ENCODE measurements at places on chromosomes 1 and 21.

DNA sequence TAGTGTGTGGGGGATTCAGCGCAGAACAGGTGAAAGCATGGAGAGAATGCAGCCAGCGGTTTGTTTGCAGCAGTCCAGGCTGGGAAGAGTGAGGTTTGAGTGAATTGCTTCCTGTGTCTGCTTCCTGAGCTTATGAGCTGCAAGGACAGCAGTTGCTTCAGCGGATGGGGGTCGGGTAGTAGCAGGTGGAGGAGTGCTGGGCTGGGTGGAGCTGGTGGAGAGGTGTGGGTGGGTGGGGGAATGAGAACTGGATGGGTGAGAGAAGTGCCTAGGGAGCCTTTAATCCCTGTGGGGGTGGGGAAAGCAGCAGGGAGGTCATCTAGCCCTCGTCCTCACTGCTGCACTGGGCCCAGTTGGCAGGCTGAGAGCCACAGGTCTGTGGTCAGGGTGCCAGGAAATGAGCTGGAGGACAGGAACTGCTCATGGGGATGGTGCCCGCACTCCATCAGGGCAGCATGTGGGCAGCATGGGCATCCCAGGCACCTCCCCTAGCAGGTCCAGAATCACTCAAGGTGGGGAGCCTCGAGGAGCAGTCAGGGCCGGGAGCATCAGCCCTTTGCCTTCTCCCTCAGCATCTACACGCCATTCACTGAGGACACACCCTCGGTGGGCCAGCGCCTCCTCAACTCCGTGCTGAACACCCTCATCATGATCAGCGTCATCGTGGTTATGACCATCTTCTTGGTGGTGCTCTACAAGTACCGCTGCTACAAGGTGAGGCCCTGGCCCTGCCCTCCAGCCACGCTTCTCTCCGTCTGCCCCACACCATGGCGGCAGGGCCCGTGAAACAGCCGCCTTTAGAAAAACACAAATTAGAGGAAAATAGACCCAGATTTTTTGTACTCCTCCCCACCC is 14.8 kb downstream of the PSEN2 start:
- no peak for DNase-seq

- DNase-seq: no peak
These were observed 765.6 kb upstream of the B3GALT2 start for GRCh38 chr1:193951984-193952383.

GRCh38 chr1:94697839-94698238 is 122.3 kb upstream of the SLC44A3 start:
- no peak for DNase-seq

GRCh38 chr1:102836991-102837390 is 271.3 kb downstream of the COL11A1 start:
- DNase-seq: no peak

- DNase-seq: no peak
These were observed 34.6 kb upstream of the GRIK3 start for GRCh38 chr1:37068897-37069296.

DNA sequence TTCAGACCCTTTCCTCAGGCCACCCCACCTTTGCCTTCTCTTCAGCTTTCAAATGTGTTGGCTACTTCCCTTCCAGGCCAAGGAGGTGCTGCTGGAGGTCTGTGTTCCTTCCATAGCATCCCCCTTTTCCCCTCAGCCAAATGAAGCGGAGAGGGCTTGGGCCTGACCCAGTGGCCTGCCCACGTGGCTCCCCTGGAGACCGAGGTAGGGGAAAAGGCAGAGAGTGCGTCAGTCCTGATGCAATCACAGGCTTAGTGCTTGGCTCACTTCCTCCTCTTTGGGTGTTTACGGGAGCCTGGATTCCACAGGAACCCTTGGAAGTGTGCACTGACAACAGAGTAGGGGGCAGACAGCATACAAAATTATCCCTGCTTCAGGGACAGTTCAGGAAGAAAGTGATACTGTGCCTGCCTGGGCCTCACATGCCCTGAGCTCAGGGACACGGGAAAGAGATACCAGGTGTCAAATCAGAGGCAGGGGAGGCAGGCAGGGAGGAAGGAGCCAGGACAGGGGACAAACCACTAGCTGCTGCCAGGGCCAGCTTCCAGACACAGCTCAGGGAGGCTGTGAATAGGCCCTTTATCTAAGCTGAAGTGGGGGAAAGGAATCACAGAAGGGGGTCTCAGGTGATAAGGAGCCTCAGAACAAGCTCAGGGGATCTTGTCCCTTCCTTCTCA is 16.6 kb upstream of the PTP4A2 start:
- no peak for DNase-seq

GRCh38 chr1:30447080-30447479 is 276.3 kb downstream of the MATN1 start:
- DNase-seq: no peak

DNA sequence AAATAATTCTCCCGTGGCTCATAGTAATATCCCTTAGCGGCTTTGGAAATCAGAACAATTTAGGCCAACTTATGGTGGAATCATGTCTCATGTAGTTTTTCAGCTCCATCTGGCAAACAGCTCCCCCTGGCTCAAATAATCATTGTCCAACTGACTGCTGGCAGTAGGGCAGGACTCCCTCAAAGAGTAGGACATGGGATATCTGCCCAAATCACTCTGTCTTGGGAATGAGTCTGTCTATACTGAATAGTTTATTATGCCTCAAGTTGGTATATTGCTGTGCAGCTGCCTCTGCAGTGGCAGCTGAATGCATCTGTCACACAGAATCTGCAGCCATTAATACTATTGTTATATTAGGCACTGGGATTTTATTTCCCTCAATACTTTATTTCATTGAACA is 255.7 kb downstream of the COL11A1 start:
- no peak for DNase-seq

GRCh38 chr1:91774520-91775203 is 111.3 kb downstream of the TGFBR3 start:
- no peak for DNase-seq

GRCh38 chr1:201501812-201502510 is 5.0 kb downstream of the CSRP1 start:
- DNase-seq: no peak

DNA sequence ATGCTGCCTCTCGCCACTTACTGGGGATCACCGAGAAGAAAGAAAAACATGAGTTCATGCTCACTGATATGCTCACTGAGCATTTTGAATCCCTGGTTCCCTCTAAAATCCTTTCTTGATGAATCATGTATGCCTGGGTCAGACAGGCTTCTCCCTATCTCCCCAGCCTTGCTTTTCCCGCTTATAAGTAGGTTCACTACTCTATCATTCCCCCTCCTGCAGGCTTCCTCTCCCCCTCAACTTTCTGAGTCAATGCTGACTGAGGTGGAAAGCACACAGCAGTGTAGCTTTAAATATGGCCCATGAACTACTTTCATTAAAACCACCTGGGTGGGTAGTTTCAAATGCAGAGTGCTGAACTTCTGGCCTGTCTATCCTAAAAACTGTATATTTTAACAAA is 41.7 kb downstream of the FMO4 start:
- no peak for DNase-seq

DNA sequence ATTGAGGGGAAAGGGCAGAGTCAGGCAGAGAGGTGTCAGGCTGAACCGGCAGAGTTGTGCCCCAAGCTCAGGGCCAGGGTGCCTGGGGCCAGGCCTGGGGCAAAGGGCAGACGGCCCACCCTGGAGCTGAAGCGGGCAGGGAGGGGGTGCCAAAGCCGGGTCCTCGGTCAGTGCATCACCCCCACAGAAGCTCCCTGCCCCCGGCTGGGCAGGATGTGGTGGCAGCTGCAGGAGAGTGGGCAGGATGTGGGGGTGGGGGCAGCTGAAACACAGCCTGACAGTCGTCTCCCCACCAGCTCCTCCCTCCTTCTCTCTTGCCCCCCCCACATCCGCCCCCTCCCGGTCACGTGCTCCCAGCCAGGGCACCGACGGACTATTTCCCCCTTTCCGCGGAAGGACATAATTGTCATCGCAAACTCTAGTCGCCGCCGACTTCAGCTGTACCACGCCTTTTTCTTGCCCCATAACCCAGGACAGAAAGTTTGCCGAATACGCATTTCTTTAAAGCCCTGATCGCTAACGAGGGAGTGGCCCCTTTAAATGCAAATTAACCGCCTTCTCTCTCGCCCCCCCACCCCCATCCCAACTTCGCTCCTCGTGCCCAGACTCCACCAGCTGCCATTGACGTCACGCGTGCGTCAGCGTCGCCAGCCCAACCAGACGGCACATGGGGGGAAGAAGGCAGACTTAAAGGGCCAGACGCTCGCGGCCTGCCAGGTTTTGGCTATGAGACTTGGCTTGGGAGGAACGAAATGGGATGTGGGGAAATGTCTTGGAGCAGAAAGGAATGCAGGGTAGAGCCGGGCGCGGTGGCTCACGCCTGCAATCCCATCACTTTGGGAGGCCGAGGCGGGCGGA is 4.5 kb upstream of the MEF2D start:
- DNase-seq: peak; percentile 96

- no peak for DNase-seq
These were observed 20.1 kb upstream of the CLCA1 start for GRCh38 chr1:86448670-86449069.

- DNase-seq: no peak
These were observed 53.0 kb downstream of the PRRX1 start for GRCh38 chr1:170716835-170717429.

DNA sequence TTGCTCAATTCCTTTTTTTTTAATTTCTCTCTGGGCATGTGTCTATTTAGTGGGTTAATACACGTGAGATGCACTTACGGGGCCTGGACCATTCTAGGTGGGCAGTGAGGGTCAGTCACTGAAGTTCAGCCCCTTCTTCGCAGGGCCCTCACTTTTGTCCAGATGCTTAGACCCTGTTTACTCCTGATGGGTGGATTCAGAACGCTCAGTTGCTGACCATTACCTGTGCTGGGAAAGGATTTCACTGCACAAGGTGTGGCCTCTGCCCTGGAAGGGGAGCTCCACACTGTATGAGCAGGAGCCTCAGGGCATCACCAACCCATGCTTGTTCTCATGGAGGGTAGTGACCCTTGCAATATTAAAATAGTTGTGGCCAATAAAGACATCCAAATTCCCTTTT is 4.5 kb downstream of the PRAMEF12 start:
- no peak for DNase-seq

- DNase-seq: no peak
These were observed 215.5 kb downstream of the KCNJ6 start for GRCh38 chr21:37700641-37701202.

- no peak for DNase-seq
These were observed 187.0 kb downstream of the KIF26B start for GRCh38 chr1:245341743-245342142.

DNA sequence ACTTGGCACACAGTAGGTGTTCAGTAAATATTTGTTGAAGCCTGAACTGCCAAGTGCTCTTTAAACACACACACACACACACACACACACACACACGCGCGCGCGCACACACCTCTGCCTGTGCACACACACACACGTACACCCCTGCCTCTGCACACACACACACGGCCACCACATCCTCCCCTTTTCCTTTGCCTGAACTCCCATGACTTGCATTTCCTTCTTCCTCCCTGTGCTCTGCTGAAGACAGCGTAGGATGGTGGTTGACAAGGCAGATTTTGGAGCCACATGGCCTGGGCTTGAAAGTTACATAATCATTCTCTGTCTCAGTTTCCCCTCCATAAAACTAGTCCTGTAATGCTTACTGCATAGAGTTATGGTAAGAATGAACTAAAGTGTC is 712.3 kb downstream of the PTPRU start:
- DNase-seq: no peak

GRCh38 chr1:32676945-32677344 is 25.6 kb downstream of the SYNC start:
- no peak for DNase-seq

GRCh38 chr1:183810121-183810520 is 5.2 kb downstream of the RGL1 start:
- no peak for DNase-seq

DNA sequence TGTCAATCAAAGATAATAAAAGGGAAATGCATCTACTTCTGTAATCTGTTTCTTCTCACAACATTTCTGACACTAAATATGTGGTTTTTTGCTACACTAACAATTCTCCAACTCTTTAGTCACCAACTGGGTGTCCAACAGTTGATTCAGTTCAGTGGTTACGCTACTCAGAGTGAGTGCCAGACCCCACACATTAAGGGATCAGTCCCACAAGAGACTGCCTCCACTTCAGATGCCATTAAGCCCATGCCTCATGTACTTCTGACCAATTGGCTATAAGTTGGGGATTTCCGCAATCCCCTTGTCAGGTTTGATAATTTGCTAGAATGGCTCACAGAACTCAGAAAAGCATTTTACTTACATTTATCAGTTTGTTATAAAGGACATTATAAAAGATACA is 28.4 kb downstream of the RNF2 start:
- no peak for DNase-seq

GRCh38 chr1:199168888-199169585 is 530.2 kb downstream of the PTPRC start:
- DNase-seq: no peak

DNA sequence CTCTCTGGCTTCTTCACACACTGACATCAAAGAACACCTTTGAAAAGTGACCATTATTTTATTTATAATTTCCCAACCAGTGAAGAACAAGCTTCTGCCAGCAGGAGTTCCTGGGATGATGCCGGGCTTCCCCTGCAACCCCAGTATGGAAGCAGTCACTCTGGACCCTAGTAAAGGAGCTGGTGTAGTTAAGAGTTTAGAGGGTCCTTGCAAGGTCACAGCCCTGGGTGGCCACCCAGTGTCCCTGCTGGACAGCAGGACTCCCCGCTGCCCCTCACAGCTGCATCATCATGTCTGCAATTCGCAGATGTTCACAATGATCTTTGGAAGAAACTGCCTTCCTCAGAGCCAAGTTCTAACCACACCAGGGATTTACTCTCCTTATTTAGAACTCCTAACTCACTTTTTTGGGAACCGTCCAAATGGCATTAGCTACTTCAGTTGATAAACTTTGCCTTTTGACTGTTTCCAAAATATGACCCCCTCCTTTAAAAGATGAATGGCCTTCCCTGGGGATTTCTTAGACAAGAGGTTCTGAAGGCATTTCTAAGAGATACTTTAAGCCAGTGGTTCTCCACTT is 90.6 kb downstream of the HIVEP3 start:
- no peak for DNase-seq

DNA sequence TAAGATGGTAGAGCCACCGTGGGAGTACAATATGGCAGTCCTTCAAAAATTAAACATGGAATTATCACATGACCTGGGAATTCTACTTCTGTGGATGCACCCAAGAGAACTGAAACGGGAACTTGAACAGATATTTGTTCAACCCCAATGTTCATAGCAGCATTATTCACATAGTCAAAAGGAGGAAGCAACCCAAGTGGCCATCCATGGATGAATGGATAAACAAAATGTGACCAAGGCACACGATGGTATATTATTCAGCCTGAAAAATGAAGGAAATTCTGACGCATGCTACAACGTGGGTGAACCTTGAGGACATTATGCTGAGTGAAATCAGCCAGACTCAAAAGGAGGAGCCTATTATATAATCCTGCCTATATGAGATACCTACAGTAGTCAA is 22.8 kb upstream of the LAPTM5 start:
- no peak for DNase-seq

Measured in activated gamma-delta T cell treated with anti-CD3 and anti-CD28 coated beads, Interleukin-2, amount 50 U/mL, for 16 hours (primary cell).